OCI-LY7 (cell line): ENCODE measurements at places on chromosomes 1 and 21.

DNA sequence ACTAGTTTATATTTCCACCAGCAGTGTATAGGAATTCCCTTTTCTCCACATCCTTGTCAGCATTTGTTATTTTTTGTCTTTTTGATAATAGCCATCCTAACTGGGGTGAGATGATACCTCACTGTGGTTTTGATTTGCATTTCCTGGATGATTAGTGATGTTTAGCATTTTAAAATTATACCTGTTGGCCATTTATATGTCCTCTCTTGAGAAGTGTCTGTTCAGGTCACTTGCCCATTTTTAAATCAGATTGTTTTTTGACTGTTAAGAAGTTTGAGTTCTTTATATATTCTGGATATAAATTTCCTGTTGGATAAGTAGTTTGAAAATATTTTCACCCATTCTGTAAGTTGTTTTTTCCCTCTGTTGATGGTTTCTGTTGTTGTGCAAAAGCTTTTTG lies 31.0 kb upstream of the PM20D1 start:
- no peak for DNase-seq

DNA sequence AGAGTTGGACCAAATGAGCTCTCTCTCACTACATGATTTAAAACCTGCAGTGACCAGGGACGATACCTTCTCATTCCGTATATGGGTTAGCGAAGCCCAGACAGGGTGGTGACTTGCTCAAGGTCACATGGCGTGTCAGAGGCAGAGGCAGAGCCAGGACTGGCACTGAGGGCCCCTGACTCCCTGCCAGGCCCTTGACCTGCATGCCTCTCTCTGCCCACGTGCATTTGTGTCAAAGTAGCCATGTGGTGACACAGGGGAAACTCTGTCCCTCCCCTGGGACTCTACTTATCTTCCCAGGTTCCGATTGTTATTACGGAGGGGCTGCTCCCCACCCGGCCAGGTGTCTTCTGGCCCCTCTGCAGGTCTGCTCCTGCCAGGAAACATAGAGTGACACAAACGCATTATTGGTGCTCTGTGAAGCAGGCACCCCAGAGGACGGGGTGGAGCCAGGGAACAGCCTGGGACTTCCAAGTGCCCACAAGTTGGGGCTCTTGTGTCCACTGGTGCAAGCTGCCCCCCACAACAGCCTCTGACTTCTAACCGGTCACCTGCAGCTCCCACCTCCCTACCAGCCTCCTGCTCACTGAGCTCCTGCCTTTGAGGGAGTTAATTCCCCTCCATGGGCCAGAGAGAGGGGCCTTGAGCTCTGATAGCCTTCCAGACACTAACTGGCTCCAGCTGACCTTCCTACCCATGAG lies 7.3 kb upstream of the TINAGL1 start:
- no peak for DNase-seq

GRCh38 chr1:192726820-192727504 lies 81.9 kb upstream of the RGS2 start:
- DNase-seq, result no peak

- no peak for DNase-seq
Observed at GRCh38 chr21:44900559-44901251, 20.0 kb downstream of the ITGB2 start.

- DNase-seq, result no peak
Observed at GRCh38 chr21:16554503-16554902, 824.7 kb downstream of the USP25 start.

GRCh38 chr21:15207635-15208370 lies 143.0 kb upstream of the NRIP1 start:
- DNase-seq, result no peak

GRCh38 chr1:147169840-147170674 lies 2.2 kb downstream of the PRKAB2 start:
- no peak for DNase-seq

DNA sequence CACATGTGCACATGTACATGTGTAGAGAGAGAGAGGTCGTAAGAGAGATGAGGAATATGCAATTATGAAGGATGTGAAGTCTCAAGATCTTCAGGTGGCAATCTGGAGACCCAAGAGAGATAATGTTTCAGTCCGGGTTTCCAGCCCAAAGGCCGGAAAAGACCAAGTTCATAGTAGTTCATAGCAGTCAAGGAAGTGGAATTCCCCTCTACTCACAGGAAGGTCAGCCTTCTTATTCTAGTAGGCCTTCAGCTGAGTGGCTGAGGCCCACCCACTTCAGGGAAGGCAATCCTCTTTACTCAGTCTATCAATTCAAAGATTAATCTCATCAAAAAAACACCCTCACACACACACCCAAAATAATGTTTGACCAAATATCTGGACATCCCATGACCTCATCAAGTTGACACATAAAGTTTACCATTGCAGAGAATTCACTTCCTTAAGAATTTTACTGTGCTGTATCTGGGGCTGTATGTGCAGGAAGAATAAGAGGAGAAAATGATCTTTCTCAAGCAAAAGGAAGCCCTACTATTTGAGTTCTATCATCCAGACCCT lies 114.6 kb downstream of the TNFSF18 start:
- DNase-seq, result no peak

- DNase-seq, result no peak
Observed at GRCh38 chr21:45330075-45330781, 42.5 kb upstream of the POFUT2 start.

DNA sequence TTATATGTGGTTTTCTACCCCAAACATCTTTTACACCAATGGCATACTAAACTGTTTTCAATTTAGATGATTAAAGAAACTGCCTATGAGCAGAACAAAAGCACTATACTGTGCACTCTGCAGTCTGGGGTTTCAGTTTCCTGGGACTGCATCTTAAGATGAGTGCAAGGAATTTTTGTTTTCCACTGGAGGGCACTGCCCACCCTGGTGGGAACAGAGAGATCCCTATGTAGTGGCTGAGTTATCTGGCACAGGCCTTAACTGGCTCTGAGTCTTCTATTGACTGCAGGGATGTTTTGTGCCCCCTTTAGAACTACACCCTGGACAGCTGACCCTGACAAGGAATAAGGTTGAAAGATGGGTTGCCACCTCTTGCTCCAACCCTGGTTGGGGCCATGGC lies 12.0 kb downstream of the PROK1 start:
- no peak for DNase-seq

GRCh38 chr1:22886211-22886610 lies 86.5 kb downstream of the LACTBL1 start:
- DNase-seq, result no peak

DNA sequence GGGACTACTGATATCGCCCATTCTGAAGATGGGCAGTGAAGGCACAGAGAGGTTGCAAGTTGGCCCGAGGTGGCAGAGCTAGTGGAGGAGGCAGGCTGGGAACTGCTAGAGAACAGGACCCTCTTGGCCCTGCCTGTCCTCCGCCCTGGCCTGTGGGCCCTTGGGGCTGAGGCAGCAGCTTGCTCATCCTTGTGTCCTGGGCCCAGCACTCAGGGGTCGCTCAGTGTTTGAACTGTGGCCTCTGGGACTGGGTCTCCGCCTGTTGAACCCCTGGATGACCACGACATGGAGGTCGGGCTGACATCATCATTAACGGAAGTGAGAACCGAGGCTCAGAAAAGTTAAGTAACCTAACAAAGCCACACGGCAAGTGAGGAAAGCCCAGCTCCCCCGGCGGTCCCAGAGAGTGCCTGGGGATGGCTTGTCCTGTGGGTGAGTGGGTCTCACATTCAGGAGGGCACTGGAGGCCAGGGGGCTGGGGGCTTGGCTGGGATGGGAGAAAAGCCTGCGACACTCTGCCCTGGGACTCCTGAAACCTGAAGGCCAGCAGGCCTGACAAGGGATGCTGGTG lies 23.0 kb upstream of the DDOST start:
- DNase-seq, result no peak

- no peak for DNase-seq
Observed at GRCh38 chr1:228282329-228283042, 74.6 kb downstream of the OBSCN start.

DNA sequence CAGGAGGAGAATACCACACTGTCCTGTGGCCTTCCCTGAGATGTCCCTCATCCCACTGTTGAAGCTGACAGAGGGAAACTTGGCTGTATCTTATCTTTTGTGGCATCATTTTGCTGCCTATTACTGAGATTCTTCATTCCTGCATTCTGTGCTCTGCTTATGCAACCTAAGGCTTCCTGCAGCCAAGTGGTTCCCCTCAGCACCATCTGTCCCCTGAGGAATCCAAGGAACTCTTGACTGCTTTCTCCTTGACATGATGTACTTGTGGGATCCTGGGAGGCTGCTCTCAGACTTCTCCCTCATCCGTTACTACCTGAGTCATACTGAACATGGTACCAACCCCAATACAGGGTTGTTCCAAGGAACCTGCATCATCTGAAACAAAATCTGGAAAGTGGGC lies 21.1 kb upstream of the RIMKLA start:
- no peak for DNase-seq

DNA sequence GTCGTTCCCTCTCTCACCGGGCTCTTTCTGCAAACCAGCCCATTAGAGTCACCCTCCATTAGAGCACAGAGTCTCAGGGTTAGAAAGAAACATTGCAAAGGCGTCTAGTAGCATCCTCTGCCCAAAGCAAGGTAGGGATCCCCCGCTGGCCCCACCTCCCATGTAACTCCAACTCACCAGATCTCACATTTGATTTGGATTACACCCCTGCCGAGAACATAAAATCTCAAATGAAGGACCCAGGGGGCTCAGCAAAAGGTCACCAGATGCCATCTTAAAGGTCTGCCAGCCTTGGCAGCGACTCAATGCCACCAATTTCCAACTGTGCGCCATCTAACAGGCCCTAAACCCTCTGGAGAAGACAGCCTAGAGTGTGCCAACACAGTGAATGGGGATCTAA lies 14.1 kb downstream of the C1orf87 start:
- no peak for DNase-seq

DNA sequence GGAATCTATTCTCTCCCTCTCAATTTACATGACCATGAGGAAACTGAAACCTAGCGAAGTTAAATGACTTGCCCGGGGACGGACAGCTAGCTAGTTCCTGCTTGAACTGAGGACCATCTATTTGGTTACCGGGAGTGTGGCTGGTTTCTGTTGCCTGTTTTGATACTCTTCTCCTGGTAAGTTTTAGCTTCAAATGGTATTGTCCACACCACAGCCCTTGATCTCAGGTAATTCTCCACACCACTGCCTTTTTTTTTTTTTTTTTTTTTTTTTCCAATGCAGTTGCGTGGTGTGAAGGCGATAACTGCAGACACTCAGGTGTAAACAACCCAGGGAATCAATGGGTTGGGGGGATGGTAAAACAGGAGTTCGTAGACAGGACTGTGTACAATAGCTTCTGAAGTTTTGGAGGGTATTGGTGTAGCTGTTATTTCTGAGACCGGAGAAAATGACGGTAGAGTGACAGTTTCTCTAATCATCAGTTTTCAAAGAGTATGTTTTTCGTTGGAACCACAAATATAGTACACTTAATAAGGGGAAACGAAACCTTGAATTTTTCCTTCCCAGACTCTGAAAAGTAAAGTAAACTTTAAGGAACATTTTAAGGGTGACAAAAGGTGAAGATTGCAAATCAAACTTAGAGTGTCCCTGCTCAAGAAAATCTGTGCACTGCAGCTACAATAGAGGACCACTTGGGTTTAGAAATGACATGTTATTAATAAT lies 125.3 kb upstream of the CACYBP start:
- DNase-seq, result peak; percentile 76

- DNase-seq, result no peak
Observed at GRCh38 chr1:181784039-181784683, 277.4 kb downstream of the ZNF648 start.

- no peak for DNase-seq
Observed at GRCh38 chr1:60974524-60975372, 107.6 kb upstream of the NFIA start.

- no peak for DNase-seq
Observed at GRCh38 chr1:210117198-210117597, 115.4 kb upstream of the SERTAD4 start.

- no peak for DNase-seq
Observed at GRCh38 chr1:19011845-19012231, 55.4 kb upstream of the IFFO2 start.

DNA sequence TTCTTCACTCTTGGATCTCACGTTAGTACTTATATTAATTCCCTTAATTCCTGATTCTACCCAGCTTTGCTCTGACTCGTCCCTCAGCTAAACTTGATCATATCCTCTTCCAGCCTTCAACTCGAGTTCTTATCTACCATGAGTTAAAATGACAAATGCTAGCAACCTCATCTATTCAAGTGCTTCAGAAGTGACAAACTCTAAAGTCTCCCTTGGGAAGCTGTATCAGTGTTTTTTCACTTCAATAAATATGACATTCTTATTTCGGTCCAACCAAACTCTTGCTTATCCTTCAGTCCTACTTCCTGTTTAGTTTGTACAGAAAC lies 75.3 kb downstream of the FOXJ3 start:
- no peak for DNase-seq

- DNase-seq, result peak; percentile 37
Observed at GRCh38 chr1:40625076-40625475, 40.4 kb downstream of the RIMS3 start.

DNA sequence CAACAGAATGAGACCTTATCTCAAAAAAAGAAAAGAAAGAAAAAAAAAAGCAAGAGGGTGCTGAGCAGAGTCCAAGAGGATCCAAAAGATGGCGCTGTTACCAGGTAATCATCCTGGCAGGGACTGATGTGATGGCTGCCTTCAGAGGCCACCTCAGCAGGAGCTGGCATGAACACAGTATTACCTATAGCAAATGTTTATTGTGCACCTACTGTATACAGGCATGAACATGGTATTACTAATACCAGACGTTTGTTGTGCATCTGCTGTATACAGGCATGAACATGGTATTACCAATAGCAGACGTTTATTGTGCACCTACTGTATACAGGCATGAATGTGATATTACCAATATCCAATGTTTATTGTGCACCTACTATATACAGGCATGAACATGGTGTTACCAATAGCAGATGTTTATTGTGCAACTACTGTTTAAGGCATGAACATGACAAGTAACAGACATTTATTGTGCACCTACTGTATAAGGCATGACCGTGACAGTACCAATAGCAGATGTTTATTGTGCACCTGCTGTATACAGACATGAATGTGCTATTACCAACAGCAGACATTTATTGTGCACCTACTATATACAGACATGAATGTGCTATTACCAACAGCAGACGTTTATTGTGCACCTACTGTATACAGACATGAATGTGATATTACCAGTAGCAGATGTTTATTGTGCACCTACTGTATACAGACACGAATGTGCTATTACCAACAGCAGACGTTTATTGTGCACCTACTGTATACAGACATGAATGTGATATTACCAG lies 115.1 kb upstream of the TMEM51 start:
- DNase-seq, result peak; percentile 73

GRCh38 chr21:29430030-29430429 lies 131.3 kb downstream of the BACH1 start:
- no peak for DNase-seq

GRCh38 chr1:36560177-36560576 lies 77.5 kb upstream of the CSF3R start:
- DNase-seq, result no peak
